Mucosa of descending colon (tissue), 3 donors: ENCODE measurements at places on chromosomes 1 and 21. TPM values are rescaled to one million over a fixed set of nuclear protein-coding genes. Genes with fewer than 3 reads are reported as not detected.

CFAP74 gene
- total RNA-seq: 0.13 TPM

PKP1 gene
- total RNA-seq: not detected

MIXL1 gene
- 0.16 TPM for total RNA-seq

OR2T8 gene
- total RNA-seq: not detected
